A549 (cell line): ENCODE measurements at places on chromosomes 16 and 17. TPM values are rescaled to one million over a fixed set of nuclear protein-coding genes. Genes with fewer than 3 reads are reported as not detected.

DNA sequence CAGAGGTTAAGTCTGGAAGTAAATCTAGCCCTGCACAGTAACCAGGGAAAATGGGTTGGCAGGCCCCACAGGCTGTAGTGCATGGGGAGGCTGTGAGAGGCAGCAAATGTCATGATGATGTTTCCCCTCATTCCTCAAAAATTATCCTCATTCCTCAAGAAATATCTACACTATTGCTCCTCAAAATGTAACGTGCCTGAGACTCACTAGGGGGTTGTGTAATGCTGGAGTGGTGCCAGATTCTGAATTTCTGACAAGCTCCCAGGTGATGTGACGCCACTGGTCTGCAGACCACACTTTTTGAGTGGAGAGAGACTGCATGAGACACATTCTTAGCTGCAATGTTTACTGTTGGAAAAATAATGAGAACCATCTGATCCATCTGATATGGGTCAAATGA lies 1.2 kb upstream of the MPP3 start:
- peak; percentile 26 for DNase-seq

DNA sequence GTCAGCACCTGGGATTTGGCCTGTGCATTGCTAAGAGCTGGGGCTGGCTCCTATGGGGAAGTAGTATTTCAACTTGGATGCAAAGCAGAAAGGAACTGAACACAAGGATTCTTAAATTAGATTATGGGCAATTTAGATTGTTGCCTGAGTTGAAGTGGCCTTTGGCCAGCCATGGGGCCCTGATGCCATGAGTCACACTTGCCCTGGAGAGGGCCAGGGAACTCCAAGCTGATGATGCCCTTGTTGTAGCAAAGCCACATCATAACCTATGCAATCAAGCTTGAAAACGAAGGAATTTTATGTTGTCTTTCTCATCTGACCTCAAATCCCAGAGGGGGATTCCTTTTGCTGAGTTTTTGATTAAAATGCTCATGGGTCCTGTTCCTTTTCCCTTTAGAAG lies 3.9 kb upstream of the SPATA32 start:
- peak; percentile 57 for DNase-seq

DNA sequence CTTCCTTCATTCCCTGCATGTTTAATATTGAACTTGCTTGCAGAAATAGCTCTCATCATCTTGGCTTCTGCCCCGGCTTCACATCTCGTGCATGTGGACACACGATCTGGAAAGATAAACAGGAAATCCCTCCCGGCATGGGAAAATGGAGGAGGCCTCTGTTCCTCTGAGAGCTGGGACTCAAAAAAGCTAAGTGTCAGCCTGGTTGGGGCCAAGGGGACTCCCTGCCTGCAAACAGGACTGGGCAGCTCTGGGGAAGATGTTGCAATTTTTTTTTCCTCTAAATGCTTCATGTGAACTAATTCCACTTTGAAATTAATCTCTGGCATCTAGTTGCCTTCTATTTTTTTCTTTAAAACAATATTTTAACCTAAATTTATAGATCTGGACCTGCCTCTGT lies 24.8 kb downstream of the ITPRIPL2 start:
- DNase-seq = peak; percentile 84

- DNase-seq = no peak
These were observed 70.1 kb downstream of the AMFR start for GRCh38 chr16:56355221-56355620.

- DNase-seq = no peak
These were observed at the start of gene XYLT1 for GRCh38 chr16:17470908-17471718. Gene XYLT1, minus strand, starts transcription at chr16:17470960. Its CDS starts 164 bp downstream, at chr16:17470796.

DNA sequence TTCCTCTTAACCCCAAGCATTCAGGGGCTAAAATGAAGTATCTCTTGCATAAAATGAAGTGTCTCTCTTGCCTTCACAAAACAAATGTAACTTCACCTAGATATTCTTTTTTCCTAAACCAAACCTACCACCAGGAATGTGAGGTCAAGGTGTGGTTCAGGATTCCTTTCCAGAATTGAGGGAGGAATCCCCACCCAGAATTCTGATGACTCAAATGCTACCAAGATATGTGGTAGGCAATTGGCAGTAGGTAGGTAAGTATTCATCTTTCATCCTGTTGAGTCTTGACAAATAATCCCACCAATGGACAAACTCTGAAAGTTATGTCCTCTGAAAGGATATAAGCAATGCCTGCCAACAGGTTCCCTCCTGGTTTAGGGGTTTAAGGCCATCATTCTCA lies 26.2 kb downstream of the TRIM16 start:
- DNase-seq = no peak

DNA sequence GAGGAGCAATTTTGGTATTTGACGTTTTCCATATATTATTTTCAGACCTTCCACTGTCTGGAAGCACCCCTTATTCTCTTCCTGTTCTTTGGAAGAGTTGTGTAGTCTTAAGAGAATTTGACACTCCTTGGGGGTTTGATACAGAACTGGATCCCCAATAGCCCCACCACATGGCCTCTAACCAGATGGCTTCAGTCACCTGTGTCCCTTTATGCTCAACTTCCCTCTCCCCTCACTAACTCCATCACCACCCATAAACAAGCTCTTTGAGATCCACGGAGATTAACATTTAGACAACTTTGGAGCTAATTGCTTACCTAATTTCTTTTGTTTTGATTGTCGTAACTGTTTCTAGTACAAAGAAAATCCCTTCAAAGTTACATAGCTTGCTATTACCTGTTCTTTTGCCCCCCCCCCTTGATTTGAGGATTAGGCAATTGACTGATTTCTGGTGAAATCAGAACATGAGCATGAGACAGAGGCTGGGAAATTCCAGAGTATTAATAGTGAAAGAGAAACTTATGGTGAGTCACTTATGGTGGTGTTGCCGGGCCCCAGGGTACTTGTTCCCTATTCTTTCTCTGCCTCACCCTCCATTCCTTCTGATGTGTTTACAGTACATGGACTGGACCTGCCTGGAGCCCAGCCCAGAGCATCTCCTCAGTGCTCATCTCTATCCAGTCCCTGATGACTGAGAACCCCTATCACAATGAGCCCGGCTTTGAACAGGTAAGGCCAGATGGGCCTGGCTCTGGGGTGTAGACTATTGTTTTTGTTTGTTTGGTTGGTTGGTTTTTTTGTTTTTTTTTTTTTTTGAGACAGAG lies 7.5 kb downstream of the UBE2Z start:
- peak; percentile 70 for DNase-seq

- no peak for DNase-seq
These were observed 257.9 kb upstream of the RBFOX1 start for GRCh38 chr16:7074715-7075114.

- DNase-seq = no peak
These were observed 11.0 kb upstream of the CRISPLD2 start for GRCh38 chr16:84808826-84809225.

- DNase-seq = no peak
These were observed 38.8 kb upstream of the HSBP1 start for GRCh38 chr16:83768986-83769385.

AP2B1 gene
- polyA plus RNA-seq = 110 to 139 TPM (median 114 TPM) in 3 replicates

CLEC3A gene
- polyA plus RNA-seq = not detected in 3 replicates

CD300E gene
- polyA plus RNA-seq = not detected in 3 replicates
